ENCODE measurements at places on chromosomes 5 and 9.

DNA sequence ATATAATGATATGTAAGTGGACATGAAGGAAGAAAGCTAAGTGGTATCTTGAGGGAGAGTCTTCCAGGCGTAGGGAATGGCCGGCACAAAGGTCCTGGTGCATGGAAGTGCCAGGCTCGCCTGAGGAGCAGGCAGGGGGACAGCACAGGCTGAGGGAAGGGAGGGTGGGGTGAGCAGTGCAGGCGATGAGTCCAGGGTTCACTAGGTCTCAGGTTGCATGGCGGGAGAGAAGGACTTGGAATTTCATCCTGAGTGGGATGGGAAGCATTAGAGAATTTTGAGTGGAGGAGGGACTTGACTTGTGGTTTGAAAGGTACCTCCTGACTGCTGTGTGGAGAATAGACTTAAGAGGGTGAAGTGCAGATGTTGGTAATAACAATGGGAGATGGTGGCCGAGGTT lies 268.9 kb downstream of the ARHGEF28 start:
- no peak for DNase-seq

DNA sequence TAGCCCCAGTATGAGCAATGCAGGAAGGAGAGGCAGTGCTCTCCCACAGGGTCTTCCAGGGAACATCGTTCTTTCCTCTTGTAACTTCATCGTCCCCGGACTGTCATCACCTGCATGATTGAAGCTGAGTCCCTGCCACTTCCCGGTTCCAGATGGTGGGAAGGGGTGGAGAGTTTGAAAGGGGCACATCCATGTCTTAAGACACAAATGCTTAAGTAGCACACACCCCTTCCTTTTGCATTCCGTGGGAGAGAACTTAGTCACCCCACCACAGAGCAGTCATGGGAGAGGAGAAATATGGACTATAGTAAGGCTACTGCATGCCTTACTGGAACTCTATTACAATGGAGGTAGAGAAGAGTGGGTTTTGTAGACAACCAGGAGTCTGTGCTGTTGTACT lies 165.3 kb upstream of the GAS1 start:
- no peak for DNase-seq

- no peak for DNase-seq
Measured at GRCh38 chr5:141641634-141642267, 5.0 kb downstream of the RELL2 start.

DNA sequence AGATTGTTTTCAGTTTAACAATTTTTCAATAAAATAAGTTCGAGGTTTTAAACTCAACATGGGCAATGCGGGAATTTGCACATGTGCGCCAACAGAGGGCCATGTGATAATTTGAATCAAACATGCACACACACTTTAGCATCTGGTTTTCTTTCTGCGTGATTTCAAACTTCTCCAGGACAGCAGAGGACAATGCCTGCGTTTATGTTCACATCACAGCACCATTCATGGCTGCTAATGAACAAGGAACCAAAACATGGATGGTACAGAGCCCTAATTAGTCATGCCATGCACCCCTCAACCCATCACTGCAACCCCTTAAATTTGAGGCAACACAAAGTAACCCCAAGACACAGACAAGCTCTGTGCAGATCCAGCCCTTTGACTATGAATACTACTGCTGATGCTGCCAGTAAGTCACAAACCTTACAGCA lies 2.8 kb downstream of the SHC3 start:
- DNase-seq: no peak

DNA sequence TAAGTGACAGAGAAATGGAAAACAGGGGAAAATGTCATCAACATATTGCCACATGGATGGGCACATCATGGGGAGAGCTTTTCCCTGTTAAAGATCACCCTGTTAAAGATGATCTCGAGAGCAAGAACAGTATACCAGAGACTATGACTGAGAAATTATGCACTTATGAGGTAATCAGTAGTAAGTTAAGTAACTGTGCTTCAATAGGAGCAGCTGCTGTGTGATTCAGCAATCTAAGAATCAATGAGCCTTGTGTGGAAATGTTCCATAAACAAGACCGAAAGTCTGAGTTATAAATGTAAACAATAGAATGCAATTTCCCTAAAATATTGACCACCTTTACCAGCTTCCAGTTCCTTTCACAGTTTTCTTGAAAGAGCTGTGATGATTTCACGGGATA lies 582.3 kb downstream of the CAAP1 start:
- no peak for DNase-seq

- no peak for DNase-seq
Measured at GRCh38 chr9:89530726-89531125, 32.8 kb upstream of the SEMA4D start.

DNA sequence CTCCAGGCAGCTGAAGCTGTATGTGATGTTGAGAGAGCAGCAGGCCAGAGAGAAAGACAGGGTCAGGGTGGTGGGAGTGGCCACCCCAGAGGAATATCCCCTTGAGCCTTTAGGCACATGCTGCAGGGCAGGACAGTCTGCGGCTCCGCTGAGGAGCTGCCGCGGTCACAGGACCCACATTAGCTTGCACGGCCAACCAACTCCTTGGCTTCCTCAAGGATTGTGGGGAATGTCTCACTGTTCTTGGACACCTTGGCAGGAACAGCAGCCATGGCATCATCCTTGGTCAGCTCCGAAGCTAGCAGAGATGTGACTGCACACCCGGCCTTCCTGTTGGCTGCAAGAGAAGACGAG lies 27.8 kb downstream of the PCDHGC5 start:
- DNase-seq: no peak

DNA sequence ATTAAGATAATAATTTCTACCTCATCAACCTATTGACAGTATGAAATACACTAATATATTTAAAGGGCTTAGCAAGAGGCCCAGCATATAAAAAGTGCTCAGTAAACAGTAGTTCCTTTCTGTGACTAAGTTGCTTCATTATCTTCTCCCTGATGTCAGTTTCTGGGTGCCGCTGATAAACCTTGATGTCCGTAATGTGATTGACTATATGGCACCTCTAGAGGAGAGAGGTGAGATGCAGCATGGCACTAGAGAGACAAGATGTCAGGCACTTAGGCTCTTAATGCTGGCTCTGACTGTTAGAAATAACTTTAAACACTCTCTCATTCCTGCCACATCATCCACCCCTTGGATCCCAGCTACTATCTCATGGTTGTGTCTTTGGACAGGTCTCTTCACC lies 455.9 kb upstream of the KLF4 start:
- no peak for DNase-seq

DNA sequence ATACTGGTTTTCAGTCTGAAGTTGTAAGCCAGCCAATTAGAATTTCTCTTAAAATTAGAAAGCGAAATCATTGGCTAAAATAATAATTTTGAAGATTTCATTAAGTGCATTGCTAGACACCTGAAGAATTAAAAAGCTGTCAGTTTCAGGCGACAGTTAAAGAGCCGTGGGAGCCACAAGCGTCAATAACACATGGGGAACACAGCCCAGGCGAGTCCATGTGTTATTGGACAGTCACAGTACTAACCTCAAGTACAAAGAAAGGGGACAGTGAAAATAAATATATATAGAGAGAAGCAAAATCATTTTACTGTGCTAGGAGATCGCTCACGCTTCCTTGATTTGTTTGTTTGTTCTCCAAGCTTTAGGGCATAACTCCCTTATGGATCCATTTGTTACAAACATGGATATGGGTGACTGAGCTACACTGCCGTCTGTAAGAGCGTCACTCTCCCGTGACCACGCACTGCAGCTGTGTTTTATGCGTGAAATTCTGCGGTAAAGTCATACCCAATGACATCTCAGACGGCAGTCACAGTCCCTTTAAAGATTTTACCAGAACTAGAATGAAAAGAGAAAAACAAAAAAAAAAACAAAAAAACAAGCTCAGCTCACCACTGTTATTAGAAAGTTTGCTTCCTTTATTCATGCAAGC lies 83.2 kb downstream of the USP20 start:
- DNase-seq: no peak

- no peak for DNase-seq
Measured at GRCh38 chr5:56126487-56127179, 106.5 kb downstream of the ANKRD55 start.

GRCh38 chr5:107072967-107073366 lies 597.8 kb downstream of the EFNA5 start:
- DNase-seq: no peak

DNA sequence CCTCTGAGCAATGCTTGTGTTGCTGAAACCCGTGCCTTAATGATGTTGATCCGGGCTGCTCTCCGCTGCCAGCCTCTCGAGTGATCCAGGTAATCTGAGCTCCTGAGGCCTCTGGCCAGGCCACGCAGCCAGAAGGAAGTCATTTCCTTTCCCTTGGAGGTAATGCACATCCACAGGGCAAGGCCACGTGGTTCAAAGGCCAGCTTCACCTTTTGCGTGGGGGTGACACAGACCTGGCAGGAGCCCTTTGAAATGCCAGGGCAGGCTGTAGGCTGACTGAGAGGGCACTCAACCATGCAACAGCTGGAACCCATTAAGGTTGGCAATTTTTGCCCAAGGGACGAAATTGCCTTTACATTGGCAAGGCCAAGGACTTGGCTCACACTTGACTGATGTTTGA lies 80.4 kb downstream of the LIX1 start:
- DNase-seq: no peak

- DNase-seq: no peak
Measured at GRCh38 chr9:73093740-73094379, 57.8 kb upstream of the ANXA1 start.
